ENCODE measurements at places on chromosomes 6 and 20.

DNA sequence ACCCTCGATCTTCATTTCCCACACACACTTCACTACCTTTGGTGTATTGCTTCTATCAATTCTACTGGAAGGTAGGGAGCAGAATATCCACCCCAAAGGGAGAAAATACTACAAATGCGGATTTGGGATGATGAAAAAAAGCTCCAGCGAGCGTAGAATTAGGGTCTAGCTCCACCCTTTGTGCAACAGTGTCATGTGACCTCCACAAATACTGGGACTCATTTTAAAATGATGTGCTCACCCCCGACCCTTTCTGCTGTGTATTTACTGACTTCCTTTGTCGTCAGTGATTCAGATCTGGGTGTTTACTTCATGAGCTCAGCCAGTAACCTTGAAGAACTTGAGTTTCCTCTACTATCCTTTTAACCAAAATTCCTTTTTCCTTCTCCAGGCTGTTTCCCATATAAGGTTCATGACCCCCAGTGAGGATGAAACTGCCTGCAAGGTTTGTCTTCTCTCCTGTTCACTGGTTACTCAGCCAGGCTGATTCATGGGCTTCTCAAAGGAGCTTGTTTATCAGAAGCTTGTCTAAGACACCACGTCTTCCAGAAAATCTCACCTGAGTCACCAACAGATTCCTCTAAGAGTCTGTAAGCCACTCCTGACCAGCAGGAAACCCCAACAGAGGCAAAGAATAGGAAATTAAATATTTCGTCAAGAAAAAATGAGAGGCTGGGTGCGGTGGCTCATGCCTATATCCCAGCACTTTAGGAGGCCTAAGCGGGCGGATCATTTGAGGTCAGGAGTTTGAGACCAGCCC is 39.6 kb upstream of the PAX1 start:
- DNase-seq = no peak

- no peak for DNase-seq
Observed at GRCh38 chr6:34810936-34811632, 19.2 kb downstream of the BLTP3A start.

- DNase-seq = no peak
Observed at GRCh38 chr6:1713016-1713600, 103.4 kb downstream of the FOXC1 start.

GRCh38 chr6:97456070-97456469 is 173.1 kb upstream of the MMS22L start:
- no peak for DNase-seq

DNA sequence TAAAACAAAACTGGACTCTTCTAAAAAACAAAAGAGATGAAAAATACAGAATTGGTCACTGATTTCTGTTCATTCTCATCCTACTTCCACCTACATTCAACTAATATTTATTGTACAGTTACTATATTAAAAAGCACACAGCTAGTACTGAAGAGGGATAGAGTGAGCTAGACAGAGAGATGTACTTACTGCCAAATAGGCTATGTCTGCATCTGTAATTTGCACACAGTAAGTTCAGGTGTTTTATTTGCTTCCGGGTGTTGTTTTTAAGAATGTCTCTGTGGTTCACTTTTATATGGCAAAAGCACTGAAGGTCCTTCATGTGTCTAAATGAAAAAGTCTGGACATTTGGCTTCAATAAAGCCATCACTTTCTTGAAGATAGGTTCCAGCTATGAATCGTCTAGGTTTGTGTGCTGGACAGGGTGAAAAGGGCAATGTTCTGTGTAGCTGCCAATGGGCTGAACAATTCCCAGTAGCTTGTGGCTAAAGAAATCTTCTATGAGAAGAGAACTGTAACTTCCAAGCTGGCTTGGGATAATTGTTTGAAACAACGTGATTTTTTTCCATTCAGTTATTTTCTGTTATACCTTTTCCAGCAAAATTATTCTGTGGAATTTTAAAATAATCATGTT is 47.3 kb downstream of the EPB41L2 start:
- no peak for DNase-seq

- no peak for DNase-seq
Observed at GRCh38 chr6:2783188-2783963, 18.2 kb downstream of the WRNIP1 start.

GRCh38 chr6:40192516-40192915 is 258.3 kb upstream of the MOCS1 start:
- DNase-seq = no peak
